Activated CD4-positive, CD25-positive, alpha-beta regulatory T cell treated with anti-CD3 and anti-CD28 coated beads, Interleukin-2, amount 50 U/mL, for 72 hours (primary cell): ENCODE measurements at places on chromosomes 5 and 9.

DNA sequence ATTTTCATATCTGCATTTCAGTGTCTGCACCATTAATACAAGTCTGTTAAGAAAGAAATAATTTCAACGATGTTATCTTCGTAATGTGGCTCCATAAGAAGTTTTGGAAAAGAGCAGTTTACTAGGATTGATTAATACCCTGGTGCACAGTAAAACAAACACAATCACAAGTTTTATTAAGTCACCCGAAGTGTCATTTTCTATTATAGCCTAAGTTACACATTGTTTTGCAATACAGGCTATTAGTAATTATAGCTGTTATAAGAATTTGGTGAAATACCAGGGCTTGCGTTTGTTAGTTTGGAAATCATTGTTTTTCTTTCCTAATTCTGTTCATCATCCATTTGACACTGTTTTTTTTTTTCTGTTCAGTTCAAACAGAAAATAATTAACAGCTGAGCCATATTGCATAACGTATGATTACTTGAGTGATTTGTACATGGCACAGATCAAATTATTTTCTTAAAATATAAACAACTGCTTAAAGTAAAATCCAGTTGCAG is 30.6 kb downstream of the LVRN start:
- no peak for DNase-seq

DNA sequence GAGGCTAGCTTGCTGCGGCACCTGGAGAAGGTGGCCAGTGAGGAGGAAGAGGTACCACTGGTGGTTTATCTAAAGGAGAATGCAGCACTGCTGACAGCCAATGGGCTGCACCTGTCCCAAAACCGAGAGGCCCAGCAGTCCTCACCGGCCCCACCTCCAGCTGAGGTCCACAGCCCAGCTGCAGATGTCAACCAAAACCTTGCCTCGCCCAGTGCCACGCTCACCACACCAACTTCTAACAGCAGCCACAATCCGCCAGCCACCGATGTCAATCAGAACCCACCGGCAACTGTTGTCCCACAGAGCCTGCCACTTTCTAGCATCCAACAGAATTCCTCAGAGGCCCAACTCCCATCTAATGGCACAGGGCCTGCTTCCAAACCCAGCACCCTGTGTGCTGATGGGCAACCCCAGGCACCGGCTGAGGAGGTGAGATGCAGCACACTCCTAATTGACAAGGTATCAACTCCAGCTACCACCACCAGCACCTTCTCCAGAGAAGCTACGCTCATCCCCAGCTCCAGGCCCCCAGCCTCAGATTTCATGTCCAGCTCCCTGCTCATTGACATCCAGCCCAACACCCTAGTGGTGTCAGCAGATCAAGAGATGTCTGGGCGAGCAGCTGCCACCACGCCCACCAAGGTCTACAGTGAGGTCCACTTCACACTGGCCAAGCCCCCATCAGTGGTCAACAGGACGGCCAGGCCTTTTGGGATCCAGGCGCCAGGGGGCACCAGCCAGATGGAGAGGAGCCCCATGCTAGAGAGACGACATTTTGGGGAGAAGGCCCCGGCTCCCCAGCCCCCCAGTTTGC is 8.0 kb downstream of the SYNPO start:
- DNase-seq, result no peak

DNA sequence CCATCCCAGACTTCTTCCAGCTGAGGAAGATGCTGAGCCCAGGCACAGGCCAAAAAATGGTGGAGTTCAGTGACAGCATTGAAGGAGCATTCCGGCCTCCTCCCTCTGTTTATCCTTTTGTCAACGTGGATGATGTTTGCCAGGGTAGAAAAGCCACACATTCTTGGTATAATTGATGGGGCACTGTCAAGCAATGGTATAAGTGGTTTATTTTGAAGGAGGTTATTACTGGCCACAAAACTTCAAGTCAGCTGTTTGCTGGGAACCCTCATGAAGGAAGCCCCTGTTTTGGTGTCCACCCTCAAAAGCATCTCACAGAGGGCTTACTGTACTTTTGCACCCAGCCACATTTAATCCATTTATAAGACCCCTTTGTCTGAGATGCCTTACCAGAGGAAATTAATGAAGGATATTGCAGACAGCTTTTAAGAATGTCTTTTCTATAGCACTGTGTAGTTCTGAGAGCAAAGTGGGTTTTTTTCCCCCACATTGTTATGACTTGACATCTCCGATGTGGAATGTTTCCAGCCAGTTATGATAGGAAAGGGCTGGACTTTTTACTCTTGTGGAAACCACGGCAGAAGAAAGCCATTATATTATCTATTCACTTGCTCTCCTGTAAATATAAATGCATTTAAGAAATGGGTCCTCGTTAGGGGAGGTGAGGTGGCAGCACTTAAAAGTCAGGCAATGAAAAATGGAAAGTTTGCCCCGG is 95.5 kb upstream of the SPATA31D4 start:
- no peak for DNase-seq

DNA sequence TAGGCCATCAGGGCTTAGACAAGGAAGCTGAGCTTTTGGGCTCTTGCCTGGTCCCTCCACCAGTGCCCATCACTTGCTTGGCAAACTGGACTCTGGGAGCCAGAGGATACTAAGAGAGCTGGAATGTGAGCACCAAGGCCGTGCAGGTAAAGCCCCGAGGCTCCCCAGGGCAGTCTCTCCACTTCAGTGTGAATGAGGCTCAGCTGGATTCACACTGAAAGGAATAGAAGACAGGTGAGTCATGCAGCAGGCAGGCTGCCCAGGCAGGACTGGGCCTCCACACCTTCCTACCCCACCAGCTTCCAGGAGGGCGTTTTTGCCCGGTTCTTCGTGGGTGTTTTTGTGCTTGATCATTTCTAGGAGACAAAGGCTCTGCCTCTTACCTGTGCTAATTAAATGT is 7.3 kb upstream of the CTSV start:
- DNase-seq, result no peak

DNA sequence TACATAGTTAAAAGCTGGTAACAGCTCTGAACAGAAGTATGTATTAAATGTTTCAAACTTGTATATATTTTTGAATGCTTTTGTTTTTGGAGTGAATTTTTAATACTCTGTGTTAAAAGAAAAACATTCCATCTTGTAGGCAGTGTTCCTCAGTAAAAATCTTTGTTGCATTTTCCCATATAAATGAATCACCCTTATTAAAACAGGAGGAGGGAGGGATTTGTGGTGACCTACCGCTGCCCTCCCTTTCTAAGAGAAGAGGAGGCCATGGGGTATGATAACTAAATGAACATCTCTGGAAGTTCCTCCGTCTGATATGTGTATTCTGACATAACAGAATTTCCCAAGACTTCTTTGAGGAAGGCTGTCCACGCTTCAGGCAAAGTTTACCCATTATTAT is 53.4 kb downstream of the INIP start:
- no peak for DNase-seq

- DNase-seq, result no peak
These were observed 1055.9 kb downstream of the CDH18 start for GRCh38 chr5:18932081-18932480.

- DNase-seq, result no peak
These were observed 270.0 kb downstream of the ADAMTSL1 start for GRCh38 chr9:18743971-18744370.

DNA sequence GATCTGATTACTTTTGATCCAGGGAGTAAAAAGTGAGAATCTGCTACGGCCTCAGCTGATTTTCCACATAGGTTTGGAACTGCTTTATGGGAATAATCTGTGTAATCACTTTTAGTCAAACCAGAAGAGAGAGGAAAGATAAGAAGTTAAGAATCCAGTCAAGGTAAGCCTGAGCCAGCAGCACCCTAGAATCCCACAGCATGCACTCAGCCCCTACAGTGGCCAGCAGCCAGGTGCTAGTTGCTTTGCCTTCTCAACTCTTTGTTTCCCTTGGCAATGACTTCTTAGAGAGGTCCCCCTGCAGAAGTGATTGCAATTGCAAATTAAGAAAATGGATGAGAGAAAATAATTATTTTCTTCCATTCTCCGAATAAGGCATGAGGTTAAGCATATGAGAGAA is 59.7 kb upstream of the TMED7 start:
- no peak for DNase-seq

GRCh38 chr5:149149942-149150341 is 8.6 kb downstream of the ABLIM3 start:
- no peak for DNase-seq

DNA sequence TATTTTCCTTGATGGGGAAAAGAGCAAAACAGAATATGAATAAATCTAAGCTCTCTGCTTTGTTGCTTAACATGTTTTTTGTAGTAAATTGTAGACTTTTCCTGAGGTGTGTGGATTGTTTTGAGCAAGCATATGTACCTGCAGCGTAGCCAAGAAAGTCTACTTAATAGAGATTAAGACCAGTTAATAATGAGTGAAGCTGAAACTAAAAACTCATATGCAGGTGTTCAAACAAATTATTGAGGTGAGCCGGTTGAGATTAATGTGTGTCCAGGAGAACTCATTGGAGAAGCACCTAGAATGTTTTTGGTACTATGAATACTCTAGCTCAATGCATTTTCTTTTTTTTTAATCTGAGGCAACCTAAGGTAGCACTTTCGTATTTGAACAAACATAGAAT is 49.2 kb downstream of the COX7C start:
- DNase-seq, result no peak

- DNase-seq, result no peak
These were observed 392.2 kb upstream of the KLF4 start for GRCh38 chr9:107881626-107882300.

DNA sequence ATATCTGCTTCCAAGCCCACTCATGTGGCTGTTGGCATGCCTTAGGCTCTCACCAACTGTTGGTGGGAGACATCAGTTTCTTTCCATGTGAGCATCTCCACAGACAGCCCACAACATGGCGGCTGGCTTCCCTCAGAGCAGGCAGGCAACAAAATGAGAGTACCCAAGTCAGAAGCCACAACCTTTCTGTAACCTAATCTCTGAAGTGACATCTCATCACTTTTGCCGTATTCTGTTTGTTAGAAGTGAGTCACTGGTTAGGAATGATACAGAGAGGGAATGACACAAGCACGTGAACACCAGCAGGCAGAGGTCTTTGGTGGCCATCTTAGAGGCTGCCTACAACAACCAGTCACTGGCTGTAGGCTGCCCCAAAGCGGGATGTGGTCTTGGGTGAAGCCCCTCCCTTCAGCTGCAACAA is 88.6 kb upstream of the RASGRF2 start:
- DNase-seq, result no peak

DNA sequence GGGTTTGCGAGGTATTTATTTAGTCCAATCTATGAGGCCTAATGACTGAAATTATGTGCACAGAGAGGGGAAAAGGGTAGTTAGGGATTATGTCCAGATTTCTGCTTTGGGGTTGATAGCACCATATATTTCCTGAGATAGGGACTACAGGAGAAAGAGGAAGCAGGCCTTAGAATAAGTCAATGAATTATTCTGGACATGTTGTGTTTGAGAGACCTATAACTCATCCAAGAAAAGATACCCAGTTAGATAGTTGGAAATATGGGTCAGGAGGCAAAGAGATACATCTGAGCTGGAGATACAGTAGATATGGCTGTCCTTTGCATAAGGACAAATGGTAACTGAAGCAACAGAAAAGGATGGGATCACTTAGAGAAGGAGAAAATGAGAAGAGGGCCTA is 53.1 kb downstream of the NR3C1 start:
- no peak for DNase-seq

DNA sequence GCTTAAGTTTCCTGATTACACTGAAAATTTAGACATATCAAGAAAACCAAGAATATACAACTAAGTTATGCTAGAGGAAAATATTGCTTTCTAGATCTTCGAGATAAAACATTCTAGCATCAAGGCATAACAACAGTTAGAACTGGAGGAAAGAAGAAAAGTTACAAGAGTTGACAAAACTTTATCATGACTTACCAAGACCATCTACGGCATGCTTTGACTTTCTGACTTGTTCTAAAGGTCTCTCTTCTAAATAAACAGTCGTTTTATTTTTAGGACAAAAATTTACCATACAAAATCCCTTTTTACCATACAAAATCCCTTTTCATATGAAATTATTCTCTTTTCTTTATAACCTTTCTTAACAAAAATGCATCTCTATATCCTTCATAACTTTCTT is 1110.1 kb upstream of the CDH10 start:
- DNase-seq, result no peak

GRCh38 chr9:128124873-128125579 is 2.5 kb downstream of the PTGES2 start:
- no peak for DNase-seq

- no peak for DNase-seq
These were observed 251.7 kb downstream of the PAPPA start for GRCh38 chr9:116405321-116405720.

DNA sequence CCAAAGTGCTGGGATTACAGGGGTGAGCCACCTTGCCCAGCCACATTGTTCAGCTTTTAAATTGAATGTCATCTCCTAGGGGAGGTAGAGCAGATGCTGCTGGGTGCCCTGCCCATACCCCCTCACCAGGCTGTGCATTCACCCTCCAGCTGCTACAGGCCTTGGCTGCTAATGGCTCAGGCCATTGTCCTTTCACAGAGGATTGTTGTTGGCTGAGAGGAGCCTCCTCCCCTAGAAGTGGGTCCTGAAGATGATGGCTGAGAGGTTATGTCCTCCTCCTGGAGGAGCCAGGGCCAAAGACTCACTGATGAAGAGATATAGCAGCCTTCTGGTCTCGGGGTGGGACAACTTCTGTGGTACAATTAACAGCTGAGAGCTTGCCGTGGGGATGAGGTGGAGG is 74.6 kb downstream of the PHAX start:
- DNase-seq, result no peak

GRCh38 chr9:72551306-72551705 is 29.9 kb downstream of the TMC1 start:
- no peak for DNase-seq

DNA sequence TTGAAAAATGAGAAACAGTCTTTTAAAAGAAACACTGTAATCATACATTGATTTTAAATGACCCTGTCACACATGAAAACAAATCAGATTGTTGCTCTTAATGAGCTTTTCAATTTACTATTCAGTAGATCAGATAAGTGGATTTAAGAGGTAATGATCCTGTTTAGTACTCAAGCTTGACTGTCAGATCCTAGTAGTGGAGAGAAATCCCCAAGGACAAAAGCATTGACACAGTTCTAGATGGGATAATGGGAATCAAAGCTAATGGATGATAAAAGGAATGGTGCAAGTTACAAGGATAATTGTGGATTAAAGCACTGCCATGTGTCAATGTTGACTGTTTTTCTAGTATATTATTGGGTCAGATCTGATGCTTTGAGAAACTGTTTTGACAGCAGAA is 142.3 kb upstream of the TLX3 start:
- no peak for DNase-seq

- DNase-seq, result no peak
These were observed 52.5 kb downstream of the FGF10 start for GRCh38 chr5:44336708-44337107.

- no peak for DNase-seq
These were observed 53.0 kb upstream of the WWC1 start for GRCh38 chr5:168238463-168238862.
